Colonic mucosa (tissue), 4 donors: ENCODE measurements at places on chromosomes 2 and 18.

GRCh38 chr2:45010702-45011012, 1.4 kb upstream of the SIX2 start:
- no peak for DNase-seq

DNA sequence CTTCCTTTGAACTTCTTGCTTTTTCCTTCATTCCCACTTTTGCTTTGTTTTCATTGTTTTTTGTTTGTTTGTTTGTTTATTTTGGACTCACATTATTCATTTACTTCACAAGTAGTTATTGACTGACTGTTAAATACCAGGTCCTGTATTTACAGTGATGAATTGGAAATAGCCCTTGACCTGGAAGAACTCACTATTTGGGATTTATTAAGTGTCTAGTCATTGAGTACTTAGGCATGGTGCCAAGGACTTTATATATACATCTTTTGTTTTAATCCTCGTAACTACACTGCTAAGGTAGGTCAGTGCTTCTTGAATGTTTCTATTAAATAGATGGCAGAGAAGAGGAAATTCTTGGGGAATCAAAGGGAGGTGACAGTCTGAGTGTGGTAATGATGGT, 11.1 kb downstream of the SPOPL start:
- no peak for DNase-seq

GRCh38 chr2:17894005-17894404, 15.5 kb downstream of the KCNS3 start:
- no peak for DNase-seq

- DNase-seq: peak; percentile 26
Observed at GRCh38 chr18:25350489-25351251, 1.3 kb downstream of the ZNF521 start.

DNA sequence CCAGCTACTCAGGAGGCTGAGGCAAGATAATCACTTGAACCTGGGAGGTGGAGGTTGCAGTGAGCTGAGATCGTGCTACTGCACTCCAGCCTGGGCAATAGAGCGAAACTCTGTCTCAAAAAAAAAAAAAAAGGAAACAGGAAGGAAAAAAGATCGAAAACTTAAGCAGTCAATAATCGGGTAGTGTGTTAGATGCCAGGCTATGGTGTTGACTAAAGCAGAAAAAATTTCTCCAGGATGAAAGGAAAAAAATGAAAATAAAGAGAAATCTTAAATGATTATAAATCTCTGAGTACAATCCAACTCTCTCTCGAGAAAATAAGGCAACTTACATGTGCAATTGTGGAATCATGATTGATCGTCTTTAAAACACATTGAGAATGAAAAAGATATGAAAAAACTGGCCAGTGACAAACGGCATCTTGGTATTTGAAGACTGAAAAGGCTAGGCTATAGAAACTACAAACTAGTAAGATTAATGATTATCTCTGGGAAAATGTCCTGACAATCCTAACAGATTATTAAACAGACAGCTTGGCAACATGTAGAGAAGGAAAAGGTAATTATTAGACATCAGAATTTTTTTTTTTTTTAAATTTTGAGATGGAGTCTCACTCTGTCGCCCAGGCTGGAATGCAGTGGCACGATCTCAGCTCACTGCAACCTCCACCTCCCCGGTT, 16.3 kb upstream of the EPHA4 start:
- DNase-seq: no peak

DNA sequence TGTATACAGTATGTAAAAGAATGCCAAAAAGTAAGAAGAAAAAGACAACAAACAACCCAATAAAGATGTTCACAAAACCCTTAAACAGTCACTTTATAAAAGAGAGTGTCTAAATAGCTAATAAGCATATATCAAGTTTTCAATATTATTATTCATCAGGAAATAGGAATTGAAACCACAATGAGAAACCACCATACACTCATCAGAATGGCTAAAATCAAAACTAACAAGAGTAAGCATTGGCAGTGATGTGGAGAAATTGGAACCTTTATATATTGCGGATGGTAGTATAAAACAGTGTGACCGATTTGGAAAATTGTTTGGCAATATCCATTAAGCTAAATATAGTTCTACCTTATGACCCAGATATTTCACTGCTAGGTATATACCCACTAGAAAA, 20.5 kb upstream of the TGFA start:
- DNase-seq: no peak

DNA sequence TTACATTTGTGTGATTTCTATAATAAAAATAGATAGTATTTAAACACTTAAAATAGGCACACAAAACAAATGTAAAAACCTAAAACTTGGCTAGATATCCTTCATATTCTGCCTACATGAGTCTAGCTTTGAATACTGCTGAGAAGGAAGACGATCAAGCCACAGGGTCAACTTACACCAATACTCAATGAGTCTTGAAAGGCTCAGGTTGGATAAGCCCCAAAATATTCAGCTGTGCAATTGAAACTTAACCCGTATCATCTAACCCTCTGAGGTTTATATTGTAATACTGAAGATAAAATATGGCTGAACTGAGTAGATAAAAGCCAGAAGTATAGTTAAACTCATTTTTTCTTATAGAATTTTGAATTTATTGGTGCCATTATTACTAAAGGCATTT, 313.0 kb upstream of the NRXN1 start:
- DNase-seq: no peak

DNA sequence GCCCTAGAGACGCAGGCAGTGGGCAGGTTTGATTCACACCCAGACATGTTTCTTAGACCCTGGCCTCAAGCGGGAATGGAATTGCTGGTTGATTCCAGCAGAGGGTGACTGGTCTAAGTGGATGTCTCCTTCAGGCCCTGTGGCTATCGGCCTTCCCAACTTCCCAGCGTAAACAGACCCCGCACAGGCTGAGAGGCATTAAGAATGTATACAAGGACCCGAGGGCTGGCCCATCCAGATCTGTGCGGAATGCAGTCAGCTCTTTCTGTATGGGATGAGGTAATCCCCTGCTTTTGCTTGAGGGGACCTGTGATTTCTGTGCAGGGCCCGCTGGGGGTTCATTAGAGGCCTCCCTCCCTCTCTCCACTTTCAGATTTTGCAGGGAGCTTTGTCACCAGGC, 6.5 kb downstream of the ACKR3 start:
- DNase-seq: no peak

DNA sequence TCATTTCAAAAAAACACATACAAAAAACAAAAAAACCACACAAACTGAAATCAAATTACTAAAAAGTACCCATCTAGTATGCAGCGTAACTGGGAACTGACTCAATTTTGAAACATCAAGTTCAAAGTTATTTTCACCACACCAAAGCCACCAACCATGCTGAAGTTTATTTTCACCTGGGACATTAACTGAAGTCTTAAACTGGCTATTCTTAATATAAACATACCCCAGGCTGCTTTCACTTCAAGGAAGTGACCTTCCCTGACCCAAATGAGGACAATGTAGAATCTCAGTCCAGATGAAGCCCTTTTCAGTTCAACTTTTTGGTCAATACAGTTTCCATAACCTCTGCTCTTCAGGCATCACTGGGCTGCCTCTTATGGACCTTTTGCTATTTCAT, 84.6 kb downstream of the PIGN start:
- no peak for DNase-seq

DNA sequence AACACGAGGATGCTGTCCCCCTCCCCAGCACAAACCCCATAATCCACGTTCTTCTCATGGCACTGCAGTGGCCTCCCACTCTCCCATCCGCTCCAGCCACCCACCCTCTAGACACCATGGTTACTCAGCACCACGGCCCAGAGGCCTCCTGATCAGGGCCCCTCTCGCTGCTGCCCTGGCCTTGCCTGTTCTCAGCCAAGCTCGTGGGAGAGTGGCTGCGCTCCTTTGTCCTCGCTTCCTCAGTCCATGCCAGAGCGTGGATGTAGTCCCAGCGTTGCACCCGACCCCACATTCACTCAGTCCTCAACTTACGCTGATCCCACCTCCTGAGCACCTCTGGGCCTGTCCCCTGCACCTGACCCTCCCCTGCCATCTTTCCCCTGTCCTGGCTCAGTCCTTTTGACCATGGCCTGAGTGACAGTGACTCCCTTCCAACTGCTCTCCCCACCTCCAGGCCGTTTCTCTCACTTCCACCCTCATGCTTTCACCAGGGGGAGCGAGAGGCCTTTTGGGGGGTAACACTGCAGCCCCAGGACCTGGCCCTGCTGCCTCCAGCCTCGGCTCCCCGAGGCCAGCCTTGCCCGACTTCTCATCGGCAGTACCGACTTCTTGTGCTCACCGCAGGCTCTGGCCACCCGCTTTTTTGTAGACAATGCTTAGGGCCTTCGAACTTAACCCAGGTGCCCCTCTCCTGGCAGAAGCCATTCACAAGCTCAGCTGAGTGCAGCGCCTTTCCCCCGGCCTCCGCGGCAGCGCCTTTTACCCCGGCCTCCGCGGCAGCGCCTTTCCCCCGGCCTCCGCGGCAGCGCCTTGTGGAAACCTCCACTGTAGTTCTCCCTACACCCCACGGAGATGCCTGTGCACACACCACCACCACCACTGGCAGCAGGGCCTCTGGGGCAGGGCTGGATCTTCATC, 131.4 kb downstream of the CLIP4 start:
- no peak for DNase-seq

DNA sequence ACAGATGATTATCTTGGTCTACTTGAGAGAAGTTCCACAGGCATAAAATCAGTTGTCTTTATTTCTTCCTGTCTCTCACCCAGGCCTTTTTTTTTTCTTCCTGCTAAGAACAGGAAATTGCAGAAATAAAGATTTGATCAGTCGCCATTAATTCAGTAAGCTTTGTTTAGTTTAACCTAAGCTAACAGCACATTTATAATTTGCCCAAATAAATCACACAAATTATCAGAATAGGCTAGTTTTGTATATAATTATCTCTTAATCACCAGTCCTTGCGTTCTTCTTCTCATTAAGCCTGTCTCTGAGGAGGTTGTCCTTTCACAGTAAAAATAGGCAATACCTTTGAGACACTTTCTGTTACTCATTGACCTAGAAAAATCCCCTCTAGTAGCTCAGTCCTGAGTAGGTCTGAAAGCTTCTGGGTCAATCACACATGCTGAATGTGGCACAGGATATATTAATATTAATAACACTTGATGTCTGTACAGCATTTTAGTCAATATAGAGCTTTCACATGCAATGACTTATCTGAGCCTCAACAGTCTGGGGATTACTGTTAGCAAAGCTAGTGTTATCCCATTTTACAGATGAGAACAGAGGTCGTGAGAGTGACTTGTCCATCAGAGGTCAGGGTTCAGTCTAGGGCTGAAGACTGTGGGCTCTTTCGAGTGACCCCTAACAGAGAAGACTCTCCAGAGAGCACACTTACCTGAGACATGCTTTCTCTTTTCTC, 11.2 kb upstream of the STK17B start:
- DNase-seq: no peak

GRCh38 chr18:10367836-10368235, 86.6 kb upstream of the APCDD1 start:
- no peak for DNase-seq

GRCh38 chr2:95058989-95059641, 33.6 kb downstream of the MAL start:
- no peak for DNase-seq

DNA sequence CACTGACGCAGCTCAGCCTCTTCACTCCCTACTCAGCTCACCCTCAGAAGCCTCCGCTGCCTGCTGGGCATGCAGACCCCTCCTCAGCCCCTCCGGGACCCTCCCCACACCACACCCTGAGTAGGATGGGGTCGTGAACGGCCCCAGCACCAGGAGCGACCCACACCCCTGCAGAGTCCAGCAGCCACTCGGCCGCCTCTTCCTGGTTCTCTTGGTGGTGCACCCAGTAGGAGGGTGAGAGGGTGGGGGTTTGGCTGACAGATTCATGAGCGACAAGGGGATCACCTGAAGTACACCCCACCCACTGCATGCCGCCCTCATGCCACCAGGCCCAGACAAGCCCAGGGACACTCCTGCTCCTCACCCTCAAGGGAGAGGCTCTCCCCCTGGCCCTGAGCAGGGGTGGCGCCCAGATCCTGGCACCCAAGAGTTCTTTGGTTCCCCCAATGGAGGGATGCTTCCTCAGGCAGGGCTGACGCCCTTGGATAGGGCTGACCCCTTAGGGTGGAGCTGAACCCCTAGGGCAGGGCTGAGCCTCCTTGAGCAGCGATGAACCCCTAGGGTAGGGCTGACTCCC, 76.6 kb upstream of the GPC1 start:
- DNase-seq: no peak

DNA sequence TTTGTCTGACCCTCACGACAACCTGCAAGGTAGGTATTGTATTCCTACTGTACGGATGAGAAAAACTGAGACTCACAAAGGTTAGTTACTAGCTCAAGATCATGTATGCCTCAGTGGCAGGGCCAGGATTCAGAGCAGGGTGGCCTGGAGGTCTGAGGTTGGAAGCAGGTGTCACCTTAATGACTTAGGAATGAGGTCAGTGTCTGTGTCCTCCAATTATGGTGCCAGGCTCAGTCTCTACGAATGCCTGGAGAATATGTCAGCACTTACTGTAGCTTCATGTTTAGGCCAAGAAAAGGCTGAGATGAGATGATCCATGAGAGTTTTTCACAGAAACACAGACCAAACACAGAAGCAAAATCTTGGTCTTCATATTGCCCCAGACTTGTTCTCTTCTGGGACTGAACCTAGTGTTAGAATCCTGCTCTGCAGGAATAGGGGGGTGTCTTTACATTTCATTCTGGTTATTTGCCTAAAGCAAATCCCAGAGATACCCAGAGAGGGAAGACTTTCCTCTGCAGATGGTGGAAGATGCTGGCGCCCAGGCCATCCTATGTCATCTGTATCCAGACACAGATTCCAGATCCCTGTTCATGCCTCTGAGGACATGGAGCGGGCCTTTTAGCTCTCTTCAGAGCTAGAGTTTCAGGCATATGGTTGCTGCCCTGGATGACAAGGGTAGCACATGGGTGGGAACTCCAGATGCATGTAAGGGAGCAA, 16.3 kb upstream of the RAB10 start:
- no peak for DNase-seq

DNA sequence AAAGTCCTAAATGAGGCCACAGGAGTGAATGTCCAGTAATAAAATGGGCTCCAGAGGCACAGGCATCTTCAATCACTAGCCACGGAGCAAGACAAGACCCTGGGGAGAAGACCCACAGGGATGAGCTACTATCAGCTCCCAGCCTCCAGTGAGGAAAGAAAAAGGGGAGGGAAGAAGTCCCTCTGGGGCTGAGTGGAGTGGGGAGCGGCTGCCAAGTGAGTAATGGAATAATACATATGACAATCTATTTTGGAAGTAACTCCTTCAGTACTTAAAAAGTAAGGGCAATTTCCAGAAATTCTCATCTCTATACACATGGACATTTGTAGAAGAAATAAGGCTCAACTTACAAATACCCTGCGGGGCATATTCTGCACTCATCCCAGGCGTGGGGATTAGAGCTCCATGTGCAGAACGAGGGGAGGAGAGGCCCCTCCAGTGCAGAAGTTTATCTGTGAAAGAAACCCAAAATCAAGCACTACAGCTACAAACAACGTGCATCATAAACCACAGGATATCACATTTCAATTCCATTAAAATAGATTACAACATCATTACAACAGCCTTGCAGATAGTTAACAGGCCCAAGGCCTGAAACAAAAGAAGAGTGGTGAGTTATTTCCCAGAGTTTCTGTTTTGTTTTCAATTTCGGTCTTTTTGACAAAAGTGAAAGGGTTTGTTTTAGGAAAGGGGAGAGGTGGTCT, 84.9 kb downstream of the BCL11A start:
- DNase-seq: peak; percentile 13

GRCh38 chr2:3430740-3431490, 51.4 kb downstream of the TRAPPC12 start:
- no peak for DNase-seq

GRCh38 chr2:67666386-67667053, 269.4 kb downstream of the ETAA1 start:
- DNase-seq: no peak

GRCh38 chr18:75390854-75391253, 36.6 kb downstream of the SMIM21 start:
- DNase-seq: no peak

GRCh38 chr2:133675-134593, 87.6 kb upstream of the FAM110C start:
- peak; percentile 45 for DNase-seq
